ENCODE measurements at places on chromosomes 7 and 10. TPM values are rescaled to one million over a fixed set of nuclear protein-coding genes. Genes with fewer than 3 reads are reported as not detected.

Gene VSTM2A
- not detected for polyA plus RNA-seq

GRCh38 chr7:44969049-44969700 lies 9.6 kb downstream of the MYO1G start:
- DNase-seq, result no peak

Gene LLCFC1
- polyA plus RNA-seq, result not detected

Gene CRYGN
- polyA plus RNA-seq, result 0.41 TPM

DNA sequence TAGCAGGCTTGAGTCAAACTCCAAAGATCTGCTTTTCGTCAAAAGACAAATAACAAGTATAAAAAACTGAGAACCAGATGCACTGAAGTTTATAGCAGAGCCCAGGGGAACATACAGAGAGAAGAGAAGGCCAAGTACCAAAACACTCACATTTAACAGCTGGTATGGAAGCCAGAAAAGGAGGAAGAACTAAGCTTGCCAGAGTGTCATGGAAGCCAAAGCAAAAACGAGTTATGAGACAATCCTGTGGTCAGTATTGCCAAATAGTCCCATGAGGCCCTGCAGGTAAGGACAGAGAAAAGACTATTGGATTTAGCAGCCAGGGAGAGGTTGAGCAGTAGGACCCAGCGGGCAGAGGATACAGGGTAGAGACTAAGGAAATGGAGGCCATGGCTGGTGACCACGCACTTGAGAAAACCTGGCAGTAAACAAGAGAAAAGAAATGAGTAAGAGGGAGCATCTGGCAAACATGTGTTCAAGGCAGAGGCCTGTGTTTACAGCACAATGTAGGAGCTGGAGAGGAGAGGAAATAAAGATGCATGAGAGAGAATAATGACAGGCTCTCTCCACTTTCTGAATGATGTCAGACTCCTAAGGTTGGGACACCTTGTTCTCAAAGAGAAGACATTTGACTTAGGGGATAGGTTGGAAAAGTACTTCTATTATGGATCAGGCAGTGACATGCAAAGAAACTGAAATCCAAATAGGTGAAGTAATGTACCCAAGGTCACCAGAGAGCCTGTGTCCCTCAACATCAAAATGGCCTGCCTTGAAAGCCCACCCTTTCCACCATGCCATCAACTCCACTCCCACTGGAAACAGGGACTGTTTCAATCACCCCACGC lies 9.1 kb downstream of the CREB3L2 start:
- DNase-seq, result no peak

DNA sequence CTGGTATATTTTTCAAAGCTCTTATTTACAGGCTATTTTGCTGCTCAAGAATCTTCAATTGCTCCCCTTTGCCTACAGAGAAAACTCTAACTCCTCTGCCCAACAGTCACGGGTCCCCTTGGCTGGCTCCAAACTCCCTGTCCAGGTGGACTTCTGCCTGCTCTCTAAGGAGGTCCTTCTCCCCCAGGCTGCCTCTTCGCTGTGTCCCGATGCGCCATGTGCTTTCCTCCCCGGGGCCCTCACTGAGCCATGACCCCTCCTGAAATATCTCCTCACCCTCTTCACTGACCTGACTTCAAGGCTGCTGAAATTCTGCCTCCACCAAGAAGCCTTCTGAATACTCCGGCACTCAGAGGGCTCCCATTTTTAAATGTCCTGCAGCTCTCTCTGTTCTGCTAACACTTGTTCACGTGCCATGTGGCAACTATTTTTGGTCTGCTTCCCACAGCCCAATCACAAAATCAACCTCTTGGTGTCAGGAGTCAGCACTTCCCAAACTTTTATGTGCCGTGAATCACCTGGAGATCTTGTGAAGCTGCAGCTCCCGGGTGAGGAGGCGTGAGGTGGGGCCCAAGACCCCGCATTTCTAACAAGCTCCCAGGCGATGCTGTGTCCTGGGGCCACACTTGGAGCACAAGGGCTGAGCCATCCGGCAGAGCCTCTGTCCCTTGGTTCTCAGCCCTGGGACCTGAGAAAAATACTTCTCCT lies 85.7 kb upstream of the COL13A1 start:
- DNase-seq, result no peak

GRCh38 chr10:112280205-112280921 lies 2.8 kb upstream of the TECTB start:
- no peak for DNase-seq

Gene ANKRD30A
- not detected for polyA plus RNA-seq
